K562 (cell line): ENCODE measurements at places on chromosomes 16 and 17.

GRCh38 chr16:72902206-72902605 is 145.7 kb downstream of the ZFHX3 start:
- no peak for DNase-seq

- DNase-seq = peak; percentile 64
These were observed 289.6 kb downstream of the WWOX start for GRCh38 chr16:78389009-78389498.

DNA sequence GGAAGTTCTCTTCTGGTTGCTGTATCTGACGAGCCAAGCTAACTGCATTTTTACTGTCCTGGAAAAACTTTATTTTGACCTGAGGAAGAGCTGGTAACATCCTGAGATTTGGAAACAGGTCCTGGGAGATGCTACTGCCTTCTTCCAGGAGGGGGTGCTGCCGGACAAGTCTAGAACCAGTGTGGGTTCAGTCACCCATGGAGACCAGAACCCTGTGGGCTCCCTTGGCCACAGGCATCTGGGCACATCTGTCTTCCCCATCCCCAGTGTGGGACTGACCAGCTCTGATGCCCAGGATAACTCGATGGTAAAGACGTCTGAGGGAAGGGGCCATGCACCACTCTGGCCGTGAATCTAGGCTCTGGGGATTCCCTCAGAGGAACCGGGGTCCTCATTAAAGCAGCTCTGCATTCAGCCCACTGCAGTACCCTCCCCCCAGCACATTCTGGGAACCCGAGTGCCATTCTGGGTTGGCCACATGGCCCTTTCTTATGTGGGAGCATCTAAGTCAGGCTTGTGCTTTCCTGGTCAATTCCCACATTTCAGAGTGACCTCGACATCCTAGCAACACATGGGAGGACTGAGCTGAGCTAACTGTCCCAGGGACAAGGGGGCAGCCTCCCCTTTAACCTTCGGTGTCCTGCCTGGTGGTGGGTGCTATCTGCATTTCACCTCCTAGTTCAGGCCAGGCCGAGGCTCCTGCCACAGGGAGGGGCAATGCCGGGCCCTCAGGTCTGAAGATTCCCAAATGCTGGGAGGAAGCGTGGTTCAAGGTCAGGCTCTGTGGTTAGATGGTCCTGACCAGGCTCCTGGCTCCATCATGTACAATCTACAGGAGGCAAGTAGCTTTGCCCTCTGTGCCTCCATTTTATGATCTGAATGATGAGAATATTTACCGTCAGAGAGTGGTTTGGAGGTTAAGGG is 6.4 kb downstream of the C16orf86 start:
- DNase-seq = peak; percentile 83

DNA sequence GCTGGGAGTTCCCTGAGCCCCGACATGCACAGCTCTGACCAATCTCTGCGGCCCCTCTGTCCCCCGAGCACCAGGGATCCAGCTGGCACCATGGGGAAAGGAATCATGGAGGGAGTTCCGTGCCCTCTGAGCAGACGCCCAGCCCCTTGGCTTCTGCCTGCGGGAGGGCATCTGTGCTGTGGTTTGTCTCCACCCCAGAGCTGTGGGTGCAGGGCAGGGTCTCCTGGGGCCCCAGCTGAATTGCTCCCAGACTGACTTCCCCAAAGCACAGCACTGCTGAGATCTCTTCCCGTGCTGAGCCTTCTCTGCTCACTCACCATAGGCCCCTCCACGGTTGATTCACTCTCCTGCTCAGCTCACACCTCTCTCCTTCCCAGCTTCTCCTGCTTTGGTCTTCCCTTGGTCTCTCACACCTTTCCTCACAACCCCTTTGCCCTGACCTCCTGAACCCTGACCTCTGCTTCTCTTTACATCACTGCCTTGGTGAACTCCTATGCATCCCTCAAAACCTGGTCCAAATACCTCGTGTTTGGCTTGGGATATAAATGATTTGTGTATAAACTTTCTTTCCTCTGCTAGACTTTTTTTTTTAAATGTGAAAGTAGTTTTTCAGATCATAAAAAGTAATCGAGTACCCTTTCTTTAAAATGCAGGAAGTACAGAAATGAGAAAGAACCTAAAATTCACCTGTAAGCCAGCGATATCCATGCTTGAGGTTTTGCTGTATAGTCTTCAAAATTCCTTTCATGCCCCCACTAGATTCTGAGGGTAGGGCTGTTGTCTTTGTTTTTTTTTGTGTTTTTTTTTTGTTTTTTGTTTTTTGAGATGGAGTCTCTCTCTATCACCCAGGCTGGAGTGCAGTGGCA is 265.3 kb downstream of the SEC14L1 start:
- DNase-seq = no peak

DNA sequence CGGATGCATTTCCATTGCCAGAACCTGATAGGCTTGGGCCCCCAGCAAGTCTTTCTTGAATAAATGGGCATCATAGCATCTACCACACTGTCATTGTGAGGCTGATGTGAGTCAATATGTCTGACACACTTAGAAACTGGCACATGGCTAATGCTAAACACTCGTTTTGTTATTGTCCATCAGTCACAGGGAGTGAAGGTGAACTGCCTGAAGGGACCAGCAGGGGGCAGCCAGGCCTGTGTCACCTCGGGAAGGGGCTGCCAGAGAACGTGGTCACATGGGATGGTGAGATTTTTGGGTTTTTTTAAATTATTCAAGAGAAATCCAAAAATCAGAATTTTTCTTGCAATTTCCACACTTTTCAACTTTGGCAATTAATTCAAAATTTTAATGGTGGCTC is 831 bp upstream of the RCVRN start:
- DNase-seq = peak; percentile 54

DNA sequence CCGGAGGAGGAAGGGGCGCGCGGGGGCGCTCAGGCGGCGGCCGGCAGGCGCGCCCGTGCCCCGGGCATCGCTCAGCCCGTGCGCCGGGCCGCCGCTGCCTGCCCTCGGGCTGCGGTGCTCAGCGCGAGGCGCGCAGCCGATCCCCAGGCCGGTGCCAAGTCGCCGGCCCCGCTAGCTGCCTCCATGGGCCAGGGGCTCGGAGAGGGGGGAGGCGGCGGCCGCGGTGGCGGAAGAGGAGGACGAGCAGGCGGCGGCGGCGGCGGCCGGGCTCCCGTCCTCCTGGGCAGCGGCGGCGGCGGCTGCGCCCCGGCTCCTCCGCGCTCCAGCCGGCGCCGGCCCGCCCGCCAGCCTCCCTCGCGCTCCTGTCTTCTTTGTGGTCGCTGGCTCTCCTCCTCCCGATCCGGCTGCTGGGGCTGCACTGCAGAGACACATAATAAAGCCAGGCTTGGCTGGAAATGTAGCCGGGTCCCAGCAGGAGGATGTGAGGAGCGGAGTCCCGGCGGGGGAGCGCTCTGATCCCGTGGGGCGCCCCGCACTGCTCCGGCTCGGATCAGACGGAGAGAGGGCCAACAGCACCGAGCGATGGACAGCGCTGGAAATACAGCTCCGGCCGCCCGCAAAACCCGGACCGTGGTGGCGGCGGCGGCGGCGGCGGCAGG is 889 bp upstream of the ZNF423 start:
- DNase-seq = peak; percentile 59
